Thymus (tissue), 14 donors: ENCODE measurements at places on chromosomes 6 and 20.

- DNase-seq, result no peak
These were observed 16.4 kb upstream of the XRN2 start for GRCh38 chr20:21286775-21287174.

DNA sequence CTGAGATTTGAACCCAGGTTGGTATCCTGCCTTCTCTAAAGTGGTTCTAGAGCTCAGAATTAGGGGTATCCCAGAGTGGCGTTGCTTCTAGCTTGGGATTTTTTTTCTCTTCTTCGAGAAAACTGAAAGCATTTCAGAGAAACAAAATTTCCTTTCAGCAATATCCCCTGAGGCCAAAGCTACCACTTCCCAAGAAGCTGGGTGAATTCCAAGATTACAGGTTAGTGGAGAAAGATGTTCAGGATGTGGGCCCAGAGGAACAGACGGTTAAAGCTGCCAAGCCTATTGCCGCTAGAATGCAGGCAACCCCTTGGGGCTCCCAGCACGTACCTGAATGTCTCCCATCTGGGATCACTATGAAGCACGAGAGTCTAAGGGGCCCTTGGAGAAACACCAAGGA is 134.1 kb downstream of the FOXO3 start:
- DNase-seq, result no peak

GRCh38 chr20:4912380-4913142 is 88.7 kb downstream of the SLC23A2 start:
- no peak for DNase-seq

DNA sequence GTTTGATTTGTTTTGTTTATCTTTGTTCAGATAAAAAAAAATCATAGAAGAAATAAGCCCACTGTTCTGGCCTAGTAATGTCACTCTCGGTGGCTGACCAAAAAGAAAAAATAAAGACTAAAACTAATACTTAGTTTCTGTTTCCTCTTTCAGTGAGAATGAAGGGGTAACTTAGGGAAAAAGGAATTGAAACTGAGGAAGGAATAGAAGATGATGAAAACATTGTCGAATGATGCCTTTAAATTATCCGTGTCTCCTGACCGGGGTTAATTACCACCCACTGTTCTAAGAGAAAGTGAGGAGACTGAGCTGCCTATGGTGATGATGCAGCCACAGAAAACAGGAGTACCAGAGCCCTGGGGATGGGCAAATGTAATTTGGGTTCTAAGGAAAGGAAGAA is 73.1 kb downstream of the PTCHD4 start:
- DNase-seq, result no peak

DNA sequence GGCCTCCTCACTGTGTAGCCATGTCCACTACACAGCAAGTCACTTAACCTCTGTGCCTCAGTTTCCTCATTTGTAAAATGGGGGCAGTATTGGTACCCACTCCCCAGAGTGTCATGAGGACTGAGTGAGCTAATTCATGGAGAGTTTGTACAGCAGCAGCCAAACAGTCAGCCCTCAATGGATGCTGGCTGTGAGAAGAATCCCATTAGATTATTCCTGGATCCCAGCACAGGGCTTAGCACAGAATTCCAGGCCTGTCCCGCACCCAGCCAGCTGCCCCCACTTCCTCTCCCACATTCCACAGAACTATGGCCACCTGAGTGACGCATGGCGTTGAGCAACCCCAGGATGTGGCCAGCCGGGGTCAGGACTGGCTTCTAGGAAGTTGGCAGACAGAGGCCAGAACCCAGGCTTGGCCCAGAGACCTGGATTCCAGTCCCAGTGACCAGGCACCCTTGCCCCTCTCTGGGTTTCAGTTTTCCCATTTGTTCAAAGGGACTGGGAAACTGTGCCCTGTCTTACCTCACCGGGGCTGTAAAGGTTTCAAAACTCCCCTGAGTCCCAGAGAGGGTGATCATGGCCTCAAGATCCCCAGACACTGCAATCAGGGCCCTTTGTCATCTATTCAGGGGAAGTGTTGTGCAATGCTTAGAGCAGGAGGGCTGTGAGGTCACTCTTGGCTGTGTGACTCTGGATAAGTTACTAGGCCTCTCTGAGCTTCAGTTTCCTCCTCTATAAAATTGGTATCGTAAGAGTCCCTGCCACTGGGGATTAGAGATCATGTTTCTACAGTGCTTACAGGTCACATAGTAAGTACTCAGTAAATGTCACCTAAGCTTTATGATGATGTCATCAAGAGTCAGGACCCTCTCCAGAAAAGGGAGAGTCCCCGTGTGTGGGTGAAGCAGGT is 3.0 kb upstream of the TGM2 start:
- no peak for DNase-seq

GRCh38 chr6:9161731-9162130 is 726.4 kb upstream of the SLC35B3 start:
- no peak for DNase-seq

DNA sequence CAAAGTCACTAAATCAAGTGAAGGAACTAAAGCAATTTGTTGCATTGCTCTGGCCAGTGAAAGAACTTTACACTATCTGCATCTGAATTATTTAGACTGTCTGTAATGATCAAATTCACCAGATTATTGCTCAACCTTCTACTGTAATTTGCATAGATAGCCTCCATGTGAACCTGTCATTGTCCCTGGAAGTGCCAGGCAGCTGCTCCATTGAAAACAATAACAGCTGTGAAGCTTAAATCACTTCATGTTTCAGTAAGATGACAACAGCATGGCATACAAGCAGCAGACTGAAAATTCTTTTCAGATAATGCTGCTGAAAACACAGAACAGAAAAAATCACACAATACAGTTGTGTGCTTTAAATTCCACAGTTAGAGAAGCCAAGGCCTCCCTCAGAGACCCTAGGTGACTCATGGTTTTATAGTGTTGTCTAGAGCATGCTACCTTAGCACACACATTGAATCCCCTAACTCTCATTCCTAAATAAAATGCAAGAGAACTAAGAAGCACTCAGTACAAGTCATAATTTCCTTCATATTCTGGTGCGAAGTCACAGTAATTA is 248.9 kb downstream of the TPBG start:
- no peak for DNase-seq

- no peak for DNase-seq
These were observed 16.3 kb upstream of the SDCBP2 start for GRCh38 chr20:1345030-1345755.

- DNase-seq, result no peak
These were observed 123.1 kb downstream of the RCAN2 start for GRCh38 chr6:46368169-46368536.

- no peak for DNase-seq
These were observed 235.8 kb downstream of the GMPR start for GRCh38 chr6:16473908-16474771.

DNA sequence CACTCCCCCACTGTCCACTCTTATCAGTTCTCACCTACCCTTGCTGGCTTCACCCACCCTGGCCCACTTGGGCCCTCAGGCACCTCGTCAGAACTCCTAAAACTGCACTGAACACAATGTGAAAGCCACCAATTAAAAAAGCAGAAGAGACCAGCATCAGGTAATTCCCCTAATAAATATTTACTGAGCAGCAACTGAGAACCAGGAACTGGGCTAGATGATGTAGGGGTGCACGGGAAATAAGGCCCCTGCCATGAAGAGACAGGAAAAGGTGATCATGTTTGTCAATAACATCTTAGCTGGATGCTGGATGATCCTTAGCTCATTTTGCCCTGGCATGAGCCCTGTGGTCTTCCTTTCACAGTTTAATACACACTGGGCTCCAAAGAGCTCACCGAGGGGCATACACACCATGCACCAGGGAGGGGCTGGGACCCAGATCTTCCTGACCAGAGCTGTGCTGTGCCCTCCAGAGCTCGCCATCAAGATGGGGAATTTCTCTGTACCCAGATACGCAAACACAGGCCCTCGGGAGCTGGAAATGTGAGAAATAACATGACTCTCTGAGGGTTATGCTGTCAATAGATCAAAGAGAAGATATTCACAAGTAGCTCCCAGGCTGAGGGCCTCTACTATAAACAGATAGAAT is 113.6 kb upstream of the SLC22A16 start:
- no peak for DNase-seq

DNA sequence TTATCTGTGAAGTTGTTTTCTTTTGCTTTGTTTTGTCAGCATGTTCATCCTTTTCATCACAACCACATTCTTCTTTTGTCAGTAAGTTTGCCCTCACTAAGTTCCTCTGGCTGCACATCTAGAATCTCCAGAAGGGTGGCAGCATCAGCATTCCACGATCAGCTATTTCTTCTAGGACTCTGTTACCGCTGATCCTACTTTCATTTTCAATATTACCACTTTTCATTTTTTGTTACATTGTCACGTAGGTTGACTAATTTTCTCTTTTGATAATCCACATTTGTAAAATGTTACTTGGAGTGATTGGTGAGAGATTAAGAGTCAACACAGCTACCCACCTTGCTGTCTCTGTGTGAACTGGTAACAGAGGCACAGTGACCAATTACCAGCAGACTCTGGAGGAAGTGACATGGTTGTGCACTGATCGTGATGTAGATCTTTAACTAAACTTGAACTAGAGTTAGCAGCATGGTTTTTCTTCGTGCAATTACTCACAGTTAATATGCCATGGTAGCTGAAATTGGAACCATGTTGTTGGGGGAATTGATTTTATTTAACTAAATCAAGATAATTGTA is 307.9 kb upstream of the SLC35B3 start:
- DNase-seq, result no peak

DNA sequence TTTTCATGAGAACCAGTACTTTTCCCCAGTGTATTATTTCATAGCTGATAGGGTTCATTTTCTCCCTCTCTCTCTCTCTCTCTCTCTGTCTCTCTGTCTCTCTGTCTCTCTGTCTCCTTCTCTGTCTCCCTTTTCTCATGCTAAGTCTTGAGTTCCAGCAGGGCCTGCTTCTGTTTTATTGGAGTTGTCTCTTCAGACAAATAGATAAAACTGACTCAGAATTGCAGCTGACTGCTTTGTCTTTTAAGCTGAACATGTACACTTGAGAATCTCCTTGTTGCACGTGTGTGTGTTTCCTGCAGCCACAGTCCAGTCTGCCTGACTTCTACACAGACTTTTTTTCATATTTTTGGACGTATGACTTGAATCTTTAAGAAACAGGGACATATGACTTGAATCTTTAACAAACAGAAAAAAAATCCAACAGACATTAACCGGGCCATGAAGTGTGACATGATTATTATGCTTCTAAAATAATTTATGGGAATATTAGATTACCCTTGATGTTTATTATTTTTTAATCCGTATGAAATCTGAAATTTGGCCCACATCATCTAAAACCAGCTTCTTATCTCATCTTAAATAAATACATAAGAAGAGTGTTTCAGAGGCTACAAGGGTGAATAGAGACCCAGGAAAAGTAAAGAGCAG is 71.5 kb downstream of the JAG1 start:
- no peak for DNase-seq

DNA sequence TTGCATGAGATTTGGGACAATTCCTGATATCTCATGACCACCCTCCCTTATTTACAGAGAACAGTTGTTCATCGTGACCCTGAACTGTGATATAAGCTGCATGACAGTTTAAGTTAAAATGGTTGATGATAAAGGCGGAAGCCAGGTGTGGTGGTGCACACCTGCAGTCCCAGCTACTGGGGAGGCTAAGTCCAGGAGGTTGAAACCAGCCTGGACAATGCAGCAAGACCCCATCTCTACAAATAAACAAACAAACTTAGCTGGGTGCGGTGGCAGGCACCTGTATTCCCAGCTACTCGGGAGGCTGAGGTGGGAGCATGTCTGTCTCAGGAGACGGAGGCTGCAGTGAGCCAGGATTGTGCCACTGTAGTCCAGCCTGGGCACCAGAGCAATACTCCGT is 24.1 kb downstream of the COL20A1 start:
- DNase-seq, result no peak

DNA sequence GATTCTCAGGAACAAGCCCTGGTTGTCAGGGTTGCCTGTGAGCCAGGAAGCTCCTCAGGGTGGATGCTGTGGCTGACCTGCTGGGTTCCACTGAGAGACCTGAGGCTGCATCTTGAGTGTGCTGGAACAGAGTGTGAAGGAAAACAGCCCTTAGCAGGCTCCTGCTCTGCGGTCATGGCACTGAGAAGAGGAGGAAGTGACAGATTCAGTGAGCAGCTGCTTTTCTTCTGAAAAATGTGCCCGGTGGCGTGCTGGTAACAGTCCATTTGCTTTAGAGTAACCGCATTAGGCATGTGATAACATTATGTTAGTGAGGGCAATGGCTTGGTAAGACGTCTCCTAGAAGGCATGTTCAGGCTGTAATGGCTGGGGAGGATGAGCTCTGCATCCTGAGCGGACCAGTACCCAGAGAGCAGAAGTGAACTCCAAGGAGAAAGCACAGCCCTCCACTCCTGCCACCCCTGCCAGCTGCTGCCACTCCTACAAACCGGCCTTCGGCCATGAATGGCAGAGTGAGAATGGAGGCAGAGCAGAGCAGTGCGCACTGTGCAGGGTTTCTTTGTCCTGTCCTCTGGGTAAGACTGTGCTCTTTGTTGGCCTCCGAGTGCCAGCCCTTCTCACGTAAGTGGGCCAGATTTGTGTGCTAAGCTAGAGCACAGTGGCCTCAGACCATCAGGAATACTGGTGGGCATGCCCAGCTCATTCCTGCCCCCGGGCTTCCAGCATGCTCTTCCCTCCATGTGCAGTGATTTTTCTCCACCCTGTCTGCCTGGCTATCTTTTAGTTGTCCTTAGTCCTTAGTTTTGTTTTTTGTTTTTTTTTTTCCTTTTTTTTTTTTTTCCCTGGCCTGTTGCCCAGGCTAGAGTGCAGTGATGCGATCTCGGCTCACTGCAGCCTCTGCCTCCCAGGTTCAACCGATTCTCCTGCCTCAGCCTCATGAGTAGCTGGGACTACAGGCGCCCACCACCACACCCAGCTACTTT is 98.1 kb upstream of the VSTM2L start:
- no peak for DNase-seq

DNA sequence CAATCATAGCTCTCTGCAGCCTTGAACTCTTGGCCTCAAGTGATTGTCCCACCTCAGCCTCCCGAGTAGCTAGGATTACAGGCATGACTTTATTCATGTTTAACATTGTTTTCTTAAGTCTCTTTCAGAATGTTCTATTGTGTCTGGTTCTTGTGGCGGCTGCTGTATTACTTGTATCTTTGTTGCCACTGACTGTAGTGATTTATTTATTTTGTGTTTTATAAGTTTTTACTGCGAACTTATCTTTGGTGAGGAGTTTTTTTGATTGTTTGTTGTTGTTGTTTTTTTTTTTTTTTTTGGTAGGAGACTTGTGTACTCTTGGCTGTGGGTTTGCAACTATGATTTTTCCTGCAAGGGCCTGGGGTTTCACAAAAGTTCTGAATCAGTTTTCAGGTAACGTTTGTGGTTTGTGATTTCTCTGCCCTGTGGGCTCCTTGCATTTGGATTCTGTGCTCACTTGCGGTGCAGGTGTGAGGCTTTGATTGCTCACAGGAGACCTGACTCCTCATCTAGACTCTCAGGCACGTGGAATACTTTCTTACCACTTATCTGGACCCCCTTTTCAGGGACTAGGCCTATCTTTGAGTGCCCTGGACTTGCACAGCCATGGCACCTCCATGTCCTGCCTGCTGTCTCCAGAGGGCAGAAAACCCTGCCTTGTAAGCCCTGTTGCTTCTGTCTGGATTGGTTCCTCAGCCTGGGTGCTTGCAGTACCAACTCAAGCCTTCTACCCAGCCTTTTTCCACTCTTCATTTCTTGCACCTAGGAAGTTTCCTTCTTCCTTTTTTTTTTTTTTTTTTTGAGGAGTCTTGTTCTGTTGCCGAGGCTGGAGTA is 25.2 kb downstream of the KIF25 start:
- no peak for DNase-seq
